Naive thymus-derived CD8-positive, alpha-beta T cell (primary cell): ENCODE measurements at places on chromosomes 13 and 19.

DNA sequence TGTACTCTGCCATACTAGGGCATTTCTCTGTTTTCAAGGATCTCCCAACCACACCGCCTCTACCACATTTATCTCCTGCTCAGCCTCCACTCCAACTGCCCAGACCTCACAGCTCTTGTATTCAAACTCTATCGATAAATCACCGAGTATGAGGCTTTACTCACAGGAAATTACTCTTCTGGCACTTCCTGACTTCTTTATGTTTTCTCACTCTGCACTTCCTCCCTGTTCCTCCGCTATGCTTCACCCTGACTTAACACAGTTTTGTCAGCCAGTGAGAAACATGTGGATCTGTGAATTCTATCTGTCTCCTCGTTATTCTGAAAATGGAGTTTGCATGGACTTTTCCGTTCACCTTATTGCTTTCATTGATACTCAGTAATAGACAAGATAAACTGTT, 2.6 kb upstream of the CARD8 start:
- DNase-seq: no peak

DNA sequence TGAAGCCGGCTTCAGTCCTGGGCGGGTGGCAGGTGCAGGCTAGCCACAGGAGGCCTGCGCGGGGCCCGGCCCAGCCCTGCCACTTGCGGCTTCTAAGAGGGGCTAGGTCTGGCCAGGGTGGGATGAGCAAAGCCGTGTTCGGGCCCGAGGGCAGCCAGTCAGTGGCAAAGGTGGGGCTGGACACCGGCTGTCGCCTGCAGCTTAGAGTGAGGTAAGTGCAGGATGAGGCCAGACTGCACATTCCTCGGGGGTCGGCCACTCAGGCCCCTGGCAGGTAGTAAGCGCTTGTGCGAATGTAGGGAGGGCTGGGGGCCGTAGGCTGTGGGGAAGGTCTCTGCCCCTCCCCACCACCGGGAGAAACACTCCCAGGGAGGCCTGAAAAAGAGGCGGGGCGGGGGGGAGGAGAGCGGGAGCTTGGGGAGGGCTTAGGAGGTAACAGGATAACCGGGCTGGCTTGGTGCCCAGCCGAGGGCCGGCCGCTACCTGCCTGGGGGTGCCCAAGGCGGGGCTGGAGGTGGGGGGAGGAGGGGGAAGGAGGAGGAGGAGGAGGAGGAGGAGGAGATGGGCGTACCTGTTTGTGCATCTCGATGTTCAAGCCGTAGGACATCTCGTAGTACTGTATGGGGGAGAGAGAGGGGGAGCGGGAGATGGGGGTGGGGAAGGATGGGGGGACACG, 6.4 kb downstream of the TLE5 start:
- no peak for DNase-seq

GRCh38 chr19:19777692-19778091, 43.9 kb downstream of the ZNF506 start:
- no peak for DNase-seq

DNA sequence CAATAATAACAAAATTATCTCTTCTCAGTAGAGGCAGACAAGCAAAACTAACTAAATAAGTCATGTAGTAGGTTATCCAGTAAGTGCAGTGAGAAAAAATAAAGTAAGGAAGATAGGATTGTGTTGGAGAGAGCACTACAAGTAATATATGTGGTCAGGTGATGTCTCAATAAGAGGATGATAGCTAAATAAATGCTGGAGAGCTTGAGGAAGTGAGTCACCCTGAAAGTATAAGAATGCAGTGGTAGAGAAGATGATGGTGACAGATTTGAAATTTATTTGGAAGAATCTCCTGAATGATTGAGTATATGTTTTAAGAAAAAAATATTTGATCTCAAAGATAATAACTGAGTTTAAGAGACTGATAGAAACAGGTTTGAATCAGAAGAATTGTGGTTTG, 152.2 kb upstream of the PRR20A start:
- no peak for DNase-seq

DNA sequence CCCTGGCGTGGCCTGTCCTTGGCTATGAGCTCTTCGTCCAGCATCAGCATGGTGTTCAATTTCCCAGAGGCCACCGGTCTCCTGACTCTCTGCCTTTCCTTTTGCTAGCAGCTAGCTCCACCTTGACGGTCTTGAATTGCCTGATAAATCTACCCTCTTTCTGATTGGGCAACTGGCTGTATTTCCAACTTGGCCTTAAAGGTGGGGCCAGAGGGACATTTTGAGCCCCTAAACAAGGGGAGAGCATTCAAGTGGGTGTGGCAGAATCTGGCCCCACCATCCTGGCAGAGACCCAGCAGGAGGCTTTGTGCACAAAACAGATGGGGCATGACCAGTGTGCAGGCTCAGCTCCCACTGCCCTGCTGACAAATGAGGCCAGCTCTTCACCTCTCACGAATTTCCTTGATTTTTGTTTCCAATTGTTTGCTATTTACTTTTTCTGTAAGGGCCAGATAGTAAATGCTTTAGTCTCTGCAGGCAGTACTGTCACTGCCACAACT, 148.9 kb upstream of the VSTM2B start:
- no peak for DNase-seq

DNA sequence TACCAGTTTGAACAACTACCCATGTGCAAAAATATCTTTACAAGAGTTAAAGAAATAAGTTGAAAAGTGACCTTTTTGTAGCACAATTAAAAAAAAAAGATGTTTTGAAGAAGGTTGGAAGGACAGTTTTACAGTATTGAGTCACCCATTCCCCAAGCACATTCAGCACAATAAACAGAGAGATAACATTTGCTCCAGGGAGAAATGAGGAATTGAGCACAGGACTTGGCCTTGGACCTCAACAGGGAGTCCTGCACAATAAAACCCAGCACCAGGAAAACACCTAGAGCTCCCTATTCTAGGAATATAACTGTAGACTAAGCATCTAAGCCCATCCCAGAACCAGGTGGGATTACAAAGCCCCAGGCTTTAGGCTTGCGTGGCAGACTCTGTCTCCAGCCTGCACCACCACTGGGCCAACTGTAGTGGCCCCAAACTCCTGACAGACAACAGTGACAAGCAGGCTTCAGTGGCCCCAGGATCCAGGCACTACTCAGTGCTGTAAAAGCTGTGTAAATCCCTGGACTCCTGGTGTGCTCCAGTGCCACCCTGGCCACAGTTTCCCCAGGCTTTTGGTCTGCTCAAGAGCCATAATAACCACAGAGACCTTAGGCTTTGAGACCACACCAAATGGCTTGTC, 857.2 kb downstream of the SLITRK1 start:
- DNase-seq: no peak

DNA sequence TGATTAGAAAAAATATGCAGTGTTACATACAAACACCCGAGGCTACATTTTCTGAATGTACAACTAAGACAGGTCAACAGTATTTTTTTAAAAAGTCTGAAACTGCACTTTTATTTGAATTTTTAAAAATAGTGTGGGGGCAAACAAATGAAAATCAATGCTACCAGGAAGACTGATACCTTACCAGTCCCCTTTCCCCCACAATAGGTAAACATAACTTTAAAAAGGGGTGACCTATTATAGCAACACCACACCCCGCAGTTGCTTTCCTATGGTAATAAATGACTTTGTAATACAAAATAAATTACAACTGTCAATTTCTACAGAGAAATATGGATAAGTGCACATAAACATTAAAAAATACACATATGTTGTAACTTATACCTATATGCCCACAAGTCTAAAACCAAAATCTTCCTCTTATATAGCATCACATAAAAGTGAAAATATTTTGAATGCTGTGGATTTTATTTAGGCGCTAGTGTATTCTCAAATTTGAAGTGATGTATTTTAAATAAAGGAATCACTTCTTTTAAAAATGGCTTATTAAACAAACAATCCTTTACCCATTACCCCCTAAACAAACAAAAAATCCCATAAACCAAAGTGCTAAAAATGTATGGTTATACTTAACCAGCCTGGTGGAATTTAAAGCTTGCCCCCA, 63.1 kb downstream of the KCNRG start:
- DNase-seq: no peak

DNA sequence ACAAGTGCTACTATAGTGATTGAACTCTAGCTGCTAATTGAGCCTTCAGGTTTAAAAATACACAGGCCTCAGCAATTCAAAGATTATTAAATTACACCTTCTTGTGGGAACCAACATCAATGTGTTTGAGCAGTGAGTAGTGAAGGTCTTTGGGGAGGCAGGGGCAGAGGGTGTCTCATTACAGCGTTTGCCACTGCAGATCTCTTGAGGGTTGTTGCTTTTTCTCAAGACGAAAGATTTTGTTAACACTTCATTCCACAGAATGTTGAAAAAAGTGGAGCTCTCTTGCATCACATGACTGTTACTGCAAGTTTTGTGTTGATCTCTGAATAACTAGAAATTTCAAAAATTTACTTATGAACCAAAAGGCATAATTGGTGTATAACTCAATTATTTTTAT, 253.6 kb downstream of the ATP8A2 start:
- DNase-seq: no peak
